ENCODE measurements at places on chromosomes 1 and 21.

- DNase-seq = no peak
These were observed 3.6 kb upstream of the FOXD2 start for GRCh38 chr1:47434051-47434842.

DNA sequence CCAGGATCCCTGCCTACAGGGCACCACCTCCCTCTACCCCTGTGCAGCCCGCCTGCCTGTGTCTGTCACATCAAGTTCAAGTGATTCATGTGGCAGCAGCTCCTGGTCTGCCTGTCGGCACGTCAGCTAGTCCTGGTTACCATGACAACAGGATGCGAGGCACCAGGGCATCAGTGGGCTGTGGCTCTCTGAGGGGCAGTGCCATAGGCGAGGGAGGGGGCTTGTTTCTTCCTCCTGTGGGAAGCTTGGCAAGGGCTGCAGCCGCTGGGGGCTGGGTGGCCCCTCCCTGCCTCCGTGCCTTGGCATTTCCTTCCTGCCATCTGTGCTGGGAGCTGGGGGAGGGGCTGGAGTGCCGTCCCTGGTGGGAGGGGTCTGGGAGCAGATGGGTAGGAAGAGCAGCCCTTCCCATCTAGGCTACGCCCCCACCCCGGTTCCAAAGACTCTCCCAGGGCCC, 43.1 kb downstream of the FOXO6 start:
- no peak for DNase-seq

- DNase-seq = no peak
These were observed at the start of gene B3GALT2 for GRCh38 chr1:193185901-193186731. Gene B3GALT2, minus strand, starts transcription at chr1:193186613. Its CDS starts 5,051 bp downstream, at chr1:193181562.

GRCh38 chr1:205192287-205192686, 19.2 kb downstream of the DSTYK start:
- no peak for DNase-seq
